ENCODE measurements at places on chromosomes 1 and 21. TPM values are rescaled to one million over a fixed set of nuclear protein-coding genes. Genes with fewer than 3 reads are reported as not detected.

DNA sequence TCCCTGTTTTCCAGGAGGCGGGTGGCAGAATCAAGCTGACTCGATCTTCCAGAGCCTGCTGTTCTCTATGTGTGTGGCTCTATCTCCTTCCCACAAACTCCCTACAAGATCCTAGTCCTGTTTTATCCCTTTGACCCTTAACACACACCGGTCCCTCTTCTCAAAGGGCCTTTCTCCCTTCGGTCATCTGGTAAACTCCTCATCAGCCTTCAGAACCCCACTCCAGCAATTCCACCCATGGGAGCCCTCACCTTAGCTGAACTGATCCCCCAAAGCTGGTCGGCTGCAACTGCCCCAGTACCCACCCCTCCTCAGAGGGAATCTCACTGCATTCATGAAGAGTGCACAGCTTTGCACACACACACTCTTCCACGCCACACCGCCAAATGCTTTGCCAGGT is 184.9 kb downstream of the IGSF21 start:
- no peak for DNase-seq

- DNase-seq, result no peak
Measured at GRCh38 chr1:51331206-51332100, 1.1 kb upstream of the TTC39A start.

GRCh38 chr1:67307251-67308060 is at the start of gene IL12RB2:
Gene IL12RB2, plus strand, starts transcription at chr1:67307873. Its CDS starts 12,496 bp downstream, at chr1:67320369.
- peak; percentile 7 for DNase-seq

The OR2L13 gene
- polyA plus RNA-seq, result not detected

The JAM2 gene
- polyA plus RNA-seq, result 0.39 TPM

DNA sequence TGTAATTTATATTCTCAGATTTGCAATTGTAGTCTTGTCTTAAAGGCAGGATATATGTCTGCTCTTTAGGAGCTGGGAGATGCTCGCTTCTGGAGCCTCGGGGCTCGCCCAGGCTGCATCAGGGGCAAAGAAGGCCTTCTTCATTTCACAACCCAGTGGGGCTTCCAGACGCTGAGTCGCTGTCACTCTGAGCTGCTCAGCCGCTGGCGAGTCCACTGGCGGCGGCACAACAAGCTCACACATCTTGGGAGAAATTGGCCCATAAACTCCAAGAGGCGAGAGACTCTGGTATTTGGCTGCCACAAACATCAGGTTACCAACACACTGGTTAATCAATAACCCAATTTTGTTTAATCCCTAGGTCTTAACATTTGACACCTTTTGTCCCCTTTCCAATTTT is 216.6 kb downstream of the ATG4C start:
- no peak for DNase-seq

GRCh38 chr21:45544449-45545235 is 2.4 kb upstream of the SLC19A1 start:
- no peak for DNase-seq

The MPL gene
- polyA plus RNA-seq, result not detected

GRCh38 chr1:119279456-119280381 is 88.9 kb upstream of the HAO2 start:
- no peak for DNase-seq

DNA sequence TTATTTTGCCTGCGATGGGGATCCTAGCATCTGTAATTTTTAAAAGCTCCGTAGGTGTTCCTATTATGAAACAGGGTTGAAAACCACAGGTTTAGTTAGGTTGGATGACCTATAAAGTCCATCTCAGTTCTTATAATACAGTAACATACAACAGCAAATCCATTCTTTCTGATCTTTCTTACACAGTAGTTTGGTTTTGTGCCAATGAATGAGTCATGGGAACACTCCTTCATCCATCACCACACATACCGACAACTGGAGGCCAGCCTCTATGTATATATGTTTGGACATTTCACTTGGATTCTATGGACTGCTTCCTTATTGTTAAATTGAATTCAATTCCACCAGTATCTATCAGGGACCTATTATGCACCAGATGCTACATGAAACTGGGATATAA is 118.4 kb upstream of the L1TD1 start:
- DNase-seq, result no peak

- DNase-seq, result no peak
Measured at GRCh38 chr1:165874643-165875042, 47.2 kb downstream of the UCK2 start.

The KCNQ4 gene
- 0.10 TPM for polyA plus RNA-seq

DNA sequence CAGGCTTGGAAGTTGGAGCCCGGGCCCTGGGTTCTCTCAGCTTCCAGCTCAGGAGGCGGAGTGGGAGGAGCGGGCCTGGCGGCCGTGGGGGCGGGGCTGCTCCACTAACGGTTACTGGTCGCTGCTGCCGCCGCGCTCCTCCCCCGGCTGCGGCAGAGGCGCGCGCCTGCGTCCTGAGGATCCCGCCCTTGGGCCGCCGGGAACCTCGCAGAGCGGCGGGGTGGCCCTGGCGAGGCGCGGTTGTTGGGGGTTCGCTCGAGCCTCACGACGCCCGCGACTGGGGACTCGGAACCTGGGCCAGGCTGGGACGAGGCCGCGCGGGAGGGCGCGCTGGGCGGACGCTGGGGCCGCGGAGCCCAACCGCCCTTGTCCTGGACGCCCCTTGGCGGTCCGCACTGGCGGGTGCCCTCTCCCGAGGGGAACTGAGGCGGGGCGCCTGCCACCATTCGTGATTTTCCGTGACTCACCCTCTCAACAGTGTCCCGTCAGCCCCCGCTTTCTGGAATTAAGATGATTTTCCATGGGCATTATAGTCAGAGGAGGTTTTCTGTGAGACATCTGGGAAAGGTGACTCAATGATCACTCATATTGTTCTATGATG is 34.1 kb downstream of the OR2G3 start:
- no peak for DNase-seq

The IRF6 gene
- 1.9 TPM for polyA plus RNA-seq

The NFIA gene
- 3.9 TPM for polyA plus RNA-seq

DNA sequence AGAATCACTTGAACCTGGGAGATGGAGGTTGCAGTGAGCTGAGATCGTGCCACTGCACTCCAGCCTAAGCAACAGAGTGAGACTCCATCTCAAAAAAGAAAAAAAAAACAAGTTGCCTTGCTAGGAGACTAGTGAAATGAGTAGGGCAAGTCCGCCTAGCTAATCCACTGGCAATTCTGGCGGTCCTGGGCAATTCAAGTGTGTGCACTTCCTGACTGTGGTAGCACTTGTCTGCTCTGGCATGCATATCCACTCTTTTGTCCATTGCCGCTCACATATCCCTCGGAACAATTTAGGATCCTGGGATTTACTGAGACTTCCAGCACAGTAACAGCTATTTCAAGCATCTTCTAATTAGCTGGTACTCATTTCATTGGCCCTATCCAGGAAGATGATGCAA is 426.3 kb upstream of the ADGRL2 start:
- DNase-seq, result no peak

DNA sequence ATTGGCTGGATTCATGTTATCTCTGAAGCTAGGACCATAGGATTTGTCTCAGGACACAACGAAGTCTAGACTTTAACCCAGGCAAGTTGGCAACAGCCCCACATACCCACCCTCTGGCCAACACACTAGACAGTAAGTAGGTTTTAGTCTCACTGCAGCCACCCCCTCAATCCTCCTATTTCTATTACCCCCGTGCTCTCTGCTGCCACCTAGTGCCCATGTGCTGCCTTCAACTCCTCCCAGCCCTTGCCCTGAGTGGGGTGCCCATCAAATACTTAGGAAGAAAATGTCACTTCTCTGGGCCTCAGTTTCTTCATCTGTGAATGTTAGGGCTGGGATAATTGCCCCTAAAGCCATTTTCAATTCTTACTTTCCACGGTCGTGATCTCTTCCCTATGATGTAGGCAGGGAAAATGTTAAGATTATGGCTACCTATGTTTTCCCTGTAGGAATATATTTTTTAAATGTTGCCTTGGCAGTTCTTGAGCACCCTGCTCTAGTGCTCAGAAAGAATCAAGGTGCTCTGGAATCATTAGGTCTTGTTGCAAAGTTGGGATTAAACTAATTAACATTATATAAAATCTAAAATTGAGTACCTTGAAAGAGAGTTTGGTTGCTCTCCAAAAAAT is 213.0 kb downstream of the LMX1A start:
- no peak for DNase-seq

The OR2L3 gene
- polyA plus RNA-seq, result not detected

- DNase-seq, result no peak
Measured at GRCh38 chr1:17365293-17365692, 6.7 kb upstream of the PADI6 start.

DNA sequence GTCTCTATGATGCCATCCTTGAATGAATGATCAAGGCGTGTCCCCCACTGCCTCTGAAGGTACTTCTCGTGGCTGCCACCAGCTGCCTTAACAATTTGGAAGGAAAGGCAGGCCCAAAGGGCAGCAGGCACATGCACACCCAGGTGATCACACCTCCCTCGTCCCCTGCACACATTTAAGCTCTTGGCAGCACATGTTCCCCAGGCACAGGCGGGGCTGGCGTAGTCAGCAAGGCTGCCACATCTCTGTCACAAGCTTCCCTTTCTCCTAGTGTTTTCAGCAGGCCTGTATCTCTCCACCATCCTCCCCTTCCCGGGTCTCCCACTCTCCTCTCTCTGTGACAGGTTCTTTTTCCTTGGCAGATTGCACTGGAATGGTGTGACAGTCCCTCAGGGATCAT is 111.9 kb downstream of the CACNA1E start:
- no peak for DNase-seq

DNA sequence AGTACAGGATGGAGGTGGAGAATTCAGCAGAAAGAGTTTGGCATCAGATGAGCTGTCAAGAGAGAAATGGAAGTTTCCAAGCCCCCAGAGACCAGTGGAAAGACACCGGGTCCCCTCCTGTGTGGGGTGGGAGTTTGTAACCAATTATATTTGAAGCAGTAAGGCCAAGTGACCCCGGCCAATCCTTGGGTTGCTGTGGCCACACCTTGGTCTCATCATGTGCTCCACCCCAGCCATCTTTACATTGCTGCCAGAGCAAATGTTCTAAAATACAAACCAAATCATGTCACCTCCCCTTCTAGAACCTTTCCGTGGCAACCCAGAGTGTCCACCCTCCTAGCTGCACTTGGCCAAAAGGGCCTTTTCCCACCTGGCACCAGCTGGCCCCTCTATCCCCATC is 86.1 kb downstream of the KCNN3 start:
- no peak for DNase-seq

DNA sequence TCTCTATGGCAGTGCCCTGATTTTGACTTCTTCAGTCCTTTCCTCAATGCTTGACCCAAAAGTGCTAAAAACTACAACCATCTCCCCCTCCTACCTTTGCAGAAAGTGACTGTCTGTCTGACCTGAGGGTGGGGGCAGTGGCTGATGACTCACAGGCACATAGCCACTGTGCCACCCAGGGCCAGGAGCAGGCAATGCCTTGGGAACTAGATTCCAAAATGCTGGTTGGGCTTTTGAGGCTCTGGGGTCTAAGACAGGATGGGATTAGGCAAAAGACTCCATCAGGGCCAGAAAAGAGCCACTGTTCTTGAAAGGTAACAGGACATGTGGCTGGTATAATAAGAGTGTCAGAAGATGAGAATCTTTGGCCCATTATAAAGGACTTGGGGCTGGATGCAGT is 129.5 kb upstream of the KIAA0040 start:
- no peak for DNase-seq

GRCh38 chr1:24930260-24931145 is at the start of gene RUNX3:
Gene RUNX3, minus strand, starts transcription at chr1:24930276. Its CDS starts 408 bp downstream, at chr1:24929868.
- DNase-seq, result peak; percentile 97

The CLDN17 gene
- not detected for polyA plus RNA-seq

The LPAR3 gene
- polyA plus RNA-seq, result not detected

The LCE1E gene
- polyA plus RNA-seq, result not detected

The TRIM45 gene
- 0.05 TPM for polyA plus RNA-seq

The TP73 gene
- polyA plus RNA-seq, result not detected
